Activated naive CD4-positive, alpha-beta T cell treated with Interleukin-2 at 50 U/mL for 16 hours (primary cell): ENCODE measurements at places on chromosomes 13 and 19.

DNA sequence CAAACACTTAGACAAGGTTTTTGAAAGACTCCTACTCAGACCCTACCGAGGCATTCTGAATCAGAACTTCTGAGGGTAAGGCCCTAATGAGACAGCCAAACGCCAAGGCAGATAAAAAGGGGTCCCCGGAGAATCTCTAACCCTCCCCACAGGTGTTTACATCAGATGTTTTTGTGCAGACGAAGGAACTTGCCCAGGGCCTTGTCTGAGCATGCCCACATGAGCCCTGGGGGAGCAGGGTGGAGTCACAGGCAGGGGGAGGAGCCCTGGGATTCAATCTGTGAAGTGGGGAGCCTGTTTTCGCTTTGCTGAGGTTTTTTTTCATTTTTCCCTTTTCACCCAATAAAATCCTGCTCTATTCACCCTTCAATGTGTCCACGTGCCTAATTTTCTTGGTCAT is 61.6 kb upstream of the MED4 start:
- peak; percentile 73 for DNase-seq

DNA sequence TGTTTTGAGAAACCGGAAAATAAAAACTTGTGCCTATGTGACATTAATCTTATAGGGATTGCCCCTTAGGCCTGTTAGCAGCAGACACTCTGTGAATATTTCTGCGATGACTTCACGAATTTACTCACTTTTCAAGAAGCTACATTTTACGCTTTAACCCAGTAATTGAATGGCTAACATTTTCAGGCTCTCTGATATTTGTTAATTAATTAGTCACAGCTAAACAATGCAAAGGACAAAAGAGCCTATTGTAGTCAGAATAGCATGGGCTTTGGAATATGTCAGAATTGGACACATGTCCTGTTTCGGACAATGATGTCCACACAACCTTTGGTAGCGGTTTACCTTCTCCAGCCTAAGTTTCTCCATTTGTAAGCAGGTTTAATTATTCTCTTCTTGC is 506.6 kb downstream of the EFNB2 start:
- no peak for DNase-seq

- no peak for DNase-seq
Measured at GRCh38 chr19:8352134-8352827, 9.2 kb upstream of the KANK3 start.

GRCh38 chr19:38209152-38209551 is 14.9 kb downstream of the DPF1 start:
- DNase-seq: no peak

- no peak for DNase-seq
Measured at GRCh38 chr19:18713550-18714117, 30.2 kb downstream of the CRTC1 start.

GRCh38 chr13:41916173-41916954 is 44.5 kb downstream of the VWA8 start:
- DNase-seq: no peak

DNA sequence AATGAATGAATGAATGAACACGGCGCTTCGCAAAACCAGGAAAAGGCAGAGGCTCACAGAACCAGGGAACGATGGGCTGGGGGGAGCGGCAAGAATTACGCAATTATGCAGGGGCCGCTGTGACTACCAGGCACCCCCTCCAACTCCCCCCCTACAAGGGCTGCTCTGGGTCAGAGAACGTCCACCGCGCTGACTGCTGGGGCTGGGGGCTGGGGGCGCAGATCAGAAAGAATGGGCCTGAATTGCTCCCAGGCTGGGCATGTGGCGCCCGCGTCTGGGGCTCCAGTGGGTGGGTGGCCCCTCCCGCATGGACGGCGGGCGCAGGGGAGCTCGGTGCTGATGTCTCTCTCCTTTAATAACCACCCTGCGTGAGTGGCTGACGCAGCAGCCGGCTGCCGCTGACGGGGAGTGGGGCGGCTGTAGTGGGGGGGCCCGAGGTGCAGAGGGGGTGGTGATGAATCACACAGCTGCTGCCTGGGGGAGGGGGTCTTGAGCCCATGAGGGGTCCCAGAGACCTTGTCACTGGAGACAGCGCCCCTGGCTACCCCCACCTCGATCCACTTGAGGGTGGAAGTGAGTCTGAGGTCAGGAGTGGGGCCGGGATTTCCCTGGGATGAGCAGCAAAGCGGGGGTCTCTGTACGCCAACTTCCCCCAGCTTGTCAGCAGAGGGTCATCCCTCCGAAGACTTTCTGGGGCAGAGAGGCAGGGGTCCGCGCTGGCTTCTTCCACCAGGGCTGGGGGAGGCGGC is 1.5 kb upstream of the CIRBP start:
- DNase-seq: peak; percentile 25

- no peak for DNase-seq
Measured at GRCh38 chr19:5484398-5485285, 29.4 kb downstream of the ZNRF4 start.

GRCh38 chr19:18319591-18320135 is 3.2 kb downstream of the LSM4 start:
- no peak for DNase-seq

GRCh38 chr19:38247734-38248268 is 8.4 kb downstream of the PPP1R14A start:
- no peak for DNase-seq

DNA sequence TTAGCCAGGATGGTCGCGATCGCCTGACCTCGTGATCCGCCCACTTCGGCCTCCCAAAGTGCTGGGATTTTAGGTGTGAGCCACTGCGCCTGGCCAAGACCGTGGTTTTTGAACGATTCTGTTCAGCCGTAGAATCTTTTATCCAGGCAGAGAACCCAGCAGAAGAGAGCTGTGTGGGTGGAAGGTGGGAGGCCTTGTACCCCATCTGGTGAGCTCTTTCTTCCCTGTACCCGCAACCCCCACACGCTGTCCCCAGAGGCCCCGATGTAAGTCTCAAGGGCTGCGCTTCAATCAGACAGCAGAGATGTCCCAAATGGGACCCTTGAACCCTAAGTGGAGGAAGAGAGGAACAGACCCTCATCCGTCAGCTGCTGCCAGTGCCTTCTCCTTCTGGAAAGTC is 3.7 kb downstream of the SLC25A23 start:
- no peak for DNase-seq

DNA sequence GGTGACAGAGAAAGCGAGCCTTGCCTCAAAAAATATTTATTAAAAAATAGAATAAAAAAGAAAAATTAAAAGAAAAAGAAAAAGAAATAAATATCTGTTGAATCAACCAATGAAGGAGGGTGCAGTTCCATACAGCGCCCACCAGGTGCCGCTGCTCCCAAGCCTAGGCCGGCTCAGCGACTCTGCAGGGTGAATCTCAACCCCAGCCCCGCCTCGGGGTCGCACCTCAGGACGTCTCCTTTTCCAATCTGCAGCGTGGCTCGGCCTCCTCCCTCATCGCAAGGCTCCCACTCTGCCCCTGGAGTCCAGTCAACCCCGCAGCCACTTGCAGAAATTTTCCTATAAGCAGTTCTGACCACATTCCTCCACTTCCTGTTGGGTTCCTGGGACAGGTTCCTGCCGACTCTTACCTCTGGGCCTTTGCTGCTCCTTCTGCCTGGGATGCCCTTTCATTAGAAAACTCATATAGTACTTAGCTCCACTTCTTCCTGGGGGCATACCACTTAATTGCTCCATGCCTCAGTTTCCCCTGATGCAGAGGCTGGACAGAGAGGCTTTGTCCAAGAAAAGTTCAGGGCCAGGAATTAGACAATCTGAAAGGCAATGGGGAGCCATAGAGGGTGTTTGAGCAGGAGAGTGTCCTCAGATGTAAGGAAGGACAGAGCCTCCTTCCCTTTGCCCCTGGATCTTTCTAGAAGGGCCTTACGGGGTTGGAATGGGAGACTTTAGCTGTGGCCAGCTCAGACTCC is 24.3 kb downstream of the NFILZ start:
- DNase-seq: peak; percentile 72

DNA sequence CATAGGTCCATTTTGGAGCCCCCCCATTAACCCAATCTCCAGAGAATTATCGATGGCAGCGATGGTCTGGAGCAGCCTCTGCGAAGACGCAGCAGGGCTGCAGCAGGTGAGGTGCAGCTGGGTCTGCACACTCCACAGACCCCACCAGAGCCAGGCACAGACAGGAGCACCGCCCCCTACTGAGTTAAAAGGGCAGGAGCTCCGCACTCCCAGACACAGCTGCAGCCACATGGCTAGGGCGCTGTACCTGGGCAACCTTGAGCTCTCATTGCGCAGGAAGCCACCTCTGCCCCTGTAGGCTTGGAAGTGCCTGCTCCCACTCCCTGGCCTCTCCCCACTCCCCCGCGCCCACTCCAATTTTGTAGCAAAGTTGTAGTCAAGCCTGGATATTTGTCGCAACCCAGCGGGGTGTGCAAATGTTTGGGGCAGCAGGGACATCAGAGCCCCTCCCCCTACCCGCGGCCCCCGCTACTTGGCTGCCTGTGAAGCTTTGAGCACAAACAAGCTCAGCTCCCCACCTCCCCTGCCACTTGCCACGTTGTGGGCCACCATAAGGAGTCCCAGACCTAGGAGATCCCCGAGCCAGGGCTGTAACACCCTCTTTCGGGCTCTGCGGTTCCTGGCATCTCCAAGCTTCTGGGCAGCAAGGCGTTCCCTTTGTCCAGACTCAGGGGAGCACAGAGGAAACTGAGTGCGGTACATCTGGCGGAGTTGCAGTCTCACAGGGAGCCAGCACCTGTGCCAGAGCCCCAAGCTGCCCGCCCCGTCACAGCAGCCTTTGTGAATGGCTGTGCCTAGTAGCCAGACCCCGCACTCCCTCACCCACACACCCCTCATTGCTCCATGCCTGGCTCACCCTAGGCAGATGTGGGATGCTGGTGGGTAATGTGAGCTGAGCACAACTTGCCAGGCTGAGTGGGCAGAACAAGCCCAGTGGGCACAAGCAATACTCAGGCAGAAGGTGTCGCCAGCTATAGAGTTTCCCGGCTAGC is 949.7 kb upstream of the SLITRK1 start:
- no peak for DNase-seq

GRCh38 chr13:59689057-59689456 is 474.7 kb downstream of the DIAPH3 start:
- no peak for DNase-seq

GRCh38 chr13:112114391-112114790 is 47.4 kb downstream of the SOX1 start:
- no peak for DNase-seq

DNA sequence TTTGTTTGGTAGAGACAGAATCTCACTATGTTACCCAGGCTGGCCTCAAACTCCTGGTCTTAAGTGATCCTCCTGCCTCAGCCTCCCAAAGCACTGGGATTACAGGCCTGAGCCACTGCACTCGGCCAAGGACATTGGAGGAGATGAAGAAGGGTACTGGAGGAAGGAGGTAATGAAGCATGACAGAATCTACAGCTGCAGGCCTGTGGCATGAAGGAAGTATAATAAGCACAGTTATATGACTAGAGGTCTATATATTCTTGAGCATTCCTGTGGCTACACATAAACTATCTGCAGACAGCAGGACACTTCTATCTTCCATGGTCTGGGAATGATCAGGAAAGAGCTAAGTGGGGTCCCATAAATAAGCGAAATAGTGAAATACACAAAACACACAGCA is 18.2 kb downstream of the ZNF565 start:
- DNase-seq: no peak

GRCh38 chr13:84931264-84931663 is 868.0 kb downstream of the SLITRK6 start:
- no peak for DNase-seq

DNA sequence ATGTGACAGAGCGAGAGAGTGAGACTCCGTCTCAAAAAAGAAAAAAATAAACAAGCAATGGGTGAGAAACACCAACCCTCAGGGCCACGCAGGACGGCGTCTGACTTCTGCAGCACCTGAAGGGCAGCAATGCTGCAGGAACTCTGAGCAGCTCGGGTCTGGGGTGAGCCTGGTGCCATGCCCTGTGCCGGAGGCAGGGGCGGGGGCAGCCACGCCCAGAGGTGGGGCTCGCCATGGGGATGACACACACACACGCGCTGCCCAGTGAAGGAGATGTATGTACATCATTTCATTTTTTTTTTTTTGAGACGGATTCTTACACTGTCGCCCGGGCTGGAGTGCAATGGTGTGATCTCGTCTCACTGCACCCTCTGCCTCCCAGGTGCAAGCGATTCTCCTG is 24.3 kb downstream of the GPX4 start:
- DNase-seq: no peak
